ENCODE measurements at places on chromosomes 11 and 22.
A peak's percentile ranks its signal among the peaks of the same experiment; 100 is the strongest.

DNA sequence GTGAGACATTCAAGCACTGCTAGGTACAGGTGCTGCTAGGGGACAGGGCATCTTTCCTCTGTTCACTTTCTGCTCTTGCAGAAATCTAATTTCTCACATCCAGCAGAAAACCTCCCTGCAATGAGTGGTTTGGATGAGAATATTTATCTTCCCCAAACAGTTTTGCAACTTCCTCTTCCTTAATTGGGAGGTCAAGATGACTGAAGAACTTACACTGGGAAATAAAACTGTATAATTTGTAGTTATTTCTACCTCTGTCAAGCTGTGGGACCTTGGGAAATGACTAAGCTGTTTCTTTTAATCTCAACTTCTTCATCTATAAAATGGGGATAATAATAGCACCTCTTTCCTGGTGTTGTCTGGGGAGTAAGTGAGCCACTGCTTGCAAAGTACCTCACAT lies 69.8 kb downstream of the PRR5L start:
- DNase-seq: no peak

DNA sequence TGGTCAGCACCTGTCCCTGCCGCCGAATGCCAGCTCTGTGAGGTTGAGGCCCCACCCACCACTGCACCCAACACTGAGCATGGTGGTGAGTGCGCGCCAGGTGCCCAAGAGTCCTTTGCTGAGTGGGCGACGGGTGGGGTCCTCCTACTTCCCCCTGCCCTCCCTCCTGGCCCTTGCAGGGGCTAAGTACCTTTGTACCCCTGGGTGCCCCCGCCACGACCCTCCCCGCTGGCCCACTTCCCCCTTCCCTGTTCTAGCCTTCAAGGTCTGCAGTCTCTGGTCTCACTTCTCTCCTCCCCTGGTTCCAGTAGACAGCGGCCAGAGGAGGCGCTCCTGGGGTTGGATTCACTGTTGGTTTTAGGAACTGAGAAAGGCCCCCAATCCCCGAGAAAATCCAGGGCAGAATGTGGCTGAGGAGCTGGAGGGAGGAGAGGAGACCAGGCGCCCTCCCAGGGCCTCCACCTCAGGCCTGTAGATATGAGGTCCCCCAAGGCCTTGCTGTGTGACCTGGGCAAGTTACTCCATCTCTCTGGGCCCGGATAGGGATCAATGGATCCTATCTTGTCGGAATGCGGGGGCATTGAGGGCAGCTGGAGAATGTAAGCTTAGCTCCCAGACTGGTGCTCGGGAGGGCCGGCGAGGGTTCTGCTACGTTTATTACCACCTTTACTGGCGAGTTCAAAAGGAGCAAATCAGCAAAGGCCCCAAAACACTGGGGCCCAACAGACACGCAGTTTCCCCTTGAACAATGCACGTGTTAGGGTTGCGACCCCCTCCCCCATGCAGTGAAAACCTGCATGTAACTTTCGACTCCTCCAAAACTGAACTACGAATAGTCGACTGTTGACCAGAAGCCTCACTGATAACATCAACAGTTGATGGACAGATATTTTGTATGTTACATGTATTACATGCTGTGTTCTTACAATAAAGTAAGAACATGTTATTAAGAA lies 31.9 kb upstream of the SMIM38 start:
- no peak for DNase-seq

DNA sequence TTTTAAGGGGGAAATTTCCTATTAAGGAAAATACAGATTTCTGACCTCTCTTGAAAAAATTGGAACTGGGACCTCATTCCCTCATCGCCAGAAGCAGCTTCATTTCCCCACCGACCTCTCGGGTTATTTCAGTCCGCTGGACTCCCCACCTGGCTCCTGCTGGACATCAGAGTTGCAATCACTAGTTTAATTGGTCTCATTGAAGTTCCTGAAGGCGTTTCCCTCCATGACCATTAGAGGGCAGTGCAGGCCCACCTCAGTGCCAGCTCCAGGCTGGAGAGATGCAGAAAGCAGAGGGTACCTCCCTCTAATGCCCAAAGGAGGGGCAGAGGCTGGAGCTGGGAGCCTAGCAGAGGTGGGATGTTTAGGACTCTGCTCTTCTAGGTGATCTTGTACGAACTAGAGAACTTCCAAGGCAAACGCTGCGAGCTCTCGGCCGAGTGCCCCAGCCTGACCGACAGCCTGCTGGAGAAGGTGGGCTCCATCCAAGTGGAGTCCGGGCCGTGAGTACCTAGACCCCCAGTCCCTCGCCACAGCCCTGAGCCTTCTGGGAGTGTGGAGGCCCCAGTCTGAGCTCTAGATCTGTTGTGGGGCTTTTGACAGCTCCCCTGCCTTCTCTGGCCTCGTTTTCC lies 2.7 kb downstream of the CRYBB3 start:
- DNase-seq: no peak

DNA sequence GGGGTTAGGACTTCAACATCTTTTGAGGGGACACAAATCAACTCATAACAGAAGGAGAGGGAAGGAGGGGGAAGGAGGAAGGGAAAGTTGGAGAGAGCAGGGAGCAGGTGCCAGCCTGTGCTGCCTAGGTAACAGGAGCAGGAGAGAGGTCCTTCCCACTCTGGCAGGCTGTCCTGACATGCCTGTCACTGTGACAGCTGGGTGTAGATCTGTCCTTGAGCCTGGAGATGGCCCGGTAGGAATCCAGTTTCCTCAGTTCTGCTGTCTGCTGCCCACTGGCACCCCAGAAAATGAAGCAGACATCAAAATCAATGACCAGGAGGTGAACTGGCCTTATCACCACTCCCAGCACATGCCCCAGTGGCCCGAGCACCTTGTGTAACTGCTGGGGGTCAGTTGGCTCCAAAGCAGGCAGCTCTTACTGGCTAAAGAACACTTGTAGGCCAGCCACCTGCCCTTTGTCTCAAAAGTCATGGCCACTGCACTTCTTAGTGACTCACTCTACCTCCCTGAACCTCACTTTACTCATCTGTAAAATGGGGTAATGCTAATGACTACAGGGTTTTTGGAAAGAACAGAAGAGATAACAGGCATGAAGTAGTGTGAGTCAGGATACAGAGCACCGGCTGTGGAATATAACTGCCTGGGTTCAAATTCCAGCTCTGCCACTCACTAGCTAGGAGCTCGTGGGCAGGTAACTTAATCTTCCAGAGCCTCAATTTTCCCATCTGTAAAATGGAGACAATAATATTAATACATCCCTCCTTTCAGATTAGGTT lies 8.0 kb upstream of the TSPAN18 start:
- DNase-seq: no peak

- no peak for DNase-seq
These were observed 1.0 kb upstream of the TUBA8 start for GRCh38 chr22:18109410-18110193.

GRCh38 chr11:66546966-66547661 lies 411 bp downstream of the ACTN3 start:
- no peak for DNase-seq

DNA sequence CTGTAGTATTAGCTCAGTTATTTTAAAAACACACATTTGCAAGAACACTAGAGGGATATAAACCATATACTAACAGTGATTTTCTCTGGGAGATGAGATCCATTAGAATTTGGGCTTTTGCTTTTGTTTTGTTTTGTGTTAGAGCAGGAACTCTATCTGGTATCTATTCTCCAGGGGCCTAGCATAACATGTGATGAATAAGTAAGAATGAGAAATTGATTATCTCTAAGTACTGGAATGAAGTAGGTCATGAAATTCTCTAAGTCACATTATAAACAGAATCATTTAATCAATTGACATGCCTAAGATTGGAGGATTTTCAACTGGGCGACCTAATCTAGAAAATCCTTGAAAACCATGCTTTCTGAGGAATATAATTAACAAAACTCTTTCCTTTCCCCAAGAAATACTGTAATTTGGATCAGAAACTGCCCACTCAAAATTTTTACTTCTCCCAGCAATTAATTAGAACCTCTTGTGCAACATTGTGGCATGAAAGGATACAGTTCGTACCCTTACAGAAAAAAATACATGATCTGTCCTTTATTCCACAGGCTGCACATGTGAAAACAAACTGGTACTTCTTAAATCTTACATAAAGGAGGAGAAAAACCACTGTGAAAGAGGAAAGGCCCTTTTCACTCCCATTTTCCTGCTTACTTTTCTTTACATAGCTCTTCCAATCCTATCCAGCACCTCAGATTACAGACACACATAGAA lies 93.5 kb downstream of the MRTFA start:
- no peak for DNase-seq

- no peak for DNase-seq
These were observed 32.6 kb downstream of the MYO18B start for GRCh38 chr22:25774575-25775026.

- DNase-seq: no peak
These were observed 80.1 kb downstream of the LDLRAD3 start for GRCh38 chr11:36023922-36024321.

- no peak for DNase-seq
These were observed 18.4 kb upstream of the FTH1 start for GRCh38 chr11:61985869-61986268.

DNA sequence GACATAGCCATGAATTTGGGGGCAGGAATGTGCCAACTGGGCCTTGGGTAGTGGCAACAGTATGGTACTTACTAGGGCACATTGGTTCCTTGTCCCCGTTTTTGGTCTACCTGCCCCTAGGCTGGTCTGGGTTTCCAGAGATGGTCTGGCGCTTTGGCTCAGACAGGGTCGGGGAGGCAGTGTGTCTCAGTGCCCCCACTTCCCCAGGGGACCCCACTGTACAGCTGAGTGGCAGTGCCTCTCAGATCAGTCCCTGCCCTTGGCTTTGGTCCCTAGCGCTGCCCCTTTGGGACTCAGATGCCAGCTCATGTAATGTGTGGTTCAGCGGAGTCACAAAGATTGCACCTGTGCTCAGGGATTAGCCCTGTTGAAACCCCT lies 3.3 kb downstream of the RIC8A start:
- no peak for DNase-seq

DNA sequence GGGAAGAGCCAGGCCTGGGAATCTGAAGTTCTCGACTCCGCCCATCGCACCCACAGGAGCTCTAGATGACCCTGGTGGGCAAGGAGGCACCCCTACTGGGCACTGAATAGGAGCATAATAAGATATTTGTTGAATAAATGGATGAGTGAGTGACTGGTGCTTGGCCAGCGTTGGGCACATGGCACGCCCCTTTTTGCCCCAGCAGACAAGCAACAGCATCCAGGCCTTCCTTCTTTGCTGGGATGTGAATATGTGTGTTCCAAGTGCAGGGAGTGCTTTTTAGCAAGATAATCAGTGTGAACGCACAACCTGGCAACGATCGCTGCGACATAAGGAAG lies 443 bp upstream of the CELF1 start:
- no peak for DNase-seq

- DNase-seq: no peak
These were observed 49.3 kb downstream of the CHRDL2 start for GRCh38 chr11:74681686-74682651.

GRCh38 chr11:26580929-26581328 lies 8.9 kb upstream of the MUC15 start:
- no peak for DNase-seq

GRCh38 chr22:47215851-47216250 lies 453.4 kb downstream of the TBC1D22A start:
- no peak for DNase-seq

GRCh38 chr11:6703247-6704063 lies 20.3 kb upstream of the MRPL17 start:
- peak; percentile 19 for DNase-seq

DNA sequence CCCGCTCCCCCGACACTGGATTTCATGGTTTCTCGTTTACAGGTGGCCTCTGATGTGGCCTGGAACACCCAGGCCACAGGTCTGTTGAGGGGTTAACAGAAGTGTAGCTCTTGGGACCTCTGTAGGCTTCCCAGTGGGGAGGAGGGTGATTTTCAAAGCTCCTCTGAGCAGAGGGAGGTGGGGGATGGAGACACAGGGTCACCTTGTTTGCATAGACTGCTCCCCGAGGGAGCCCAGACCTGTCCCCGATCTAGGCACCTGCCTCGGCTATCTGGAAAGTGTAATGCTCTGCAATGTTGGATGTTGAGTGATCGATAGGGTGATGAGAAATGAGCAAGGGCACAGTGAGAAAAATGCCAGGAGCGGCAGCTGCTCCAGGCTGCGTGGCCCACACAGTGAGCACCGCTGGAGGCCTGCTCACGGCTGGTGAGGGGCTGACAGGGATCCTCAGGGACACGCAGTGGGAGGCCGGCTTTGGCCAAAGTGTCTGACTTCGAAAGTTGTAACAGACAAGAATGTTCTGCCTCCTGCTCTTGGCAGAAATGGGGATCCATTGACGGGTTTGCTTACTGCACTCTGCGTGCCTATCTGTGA lies 594.1 kb downstream of the BRD1 start:
- no peak for DNase-seq

DNA sequence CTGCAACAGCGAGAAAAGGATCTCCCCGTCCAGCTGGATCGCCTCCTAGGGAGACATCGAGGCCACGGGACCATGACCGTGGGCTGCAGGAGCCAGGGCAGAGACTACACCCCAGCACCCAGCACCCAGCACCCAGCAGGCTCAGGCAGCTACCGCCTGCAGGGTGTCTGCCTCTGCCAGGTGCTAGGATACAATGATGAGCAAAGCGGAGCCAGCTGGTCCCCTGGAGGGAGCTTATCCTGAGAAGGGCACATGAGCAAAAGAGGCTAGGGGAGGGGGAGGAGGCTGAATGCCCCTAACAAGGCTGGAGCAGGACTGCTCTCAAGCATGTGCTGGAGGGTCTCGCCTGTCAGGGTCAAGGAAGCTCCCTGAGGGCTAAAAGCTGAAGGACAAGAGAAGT lies 4.8 kb upstream of the CASTOR1 start:
- no peak for DNase-seq

DNA sequence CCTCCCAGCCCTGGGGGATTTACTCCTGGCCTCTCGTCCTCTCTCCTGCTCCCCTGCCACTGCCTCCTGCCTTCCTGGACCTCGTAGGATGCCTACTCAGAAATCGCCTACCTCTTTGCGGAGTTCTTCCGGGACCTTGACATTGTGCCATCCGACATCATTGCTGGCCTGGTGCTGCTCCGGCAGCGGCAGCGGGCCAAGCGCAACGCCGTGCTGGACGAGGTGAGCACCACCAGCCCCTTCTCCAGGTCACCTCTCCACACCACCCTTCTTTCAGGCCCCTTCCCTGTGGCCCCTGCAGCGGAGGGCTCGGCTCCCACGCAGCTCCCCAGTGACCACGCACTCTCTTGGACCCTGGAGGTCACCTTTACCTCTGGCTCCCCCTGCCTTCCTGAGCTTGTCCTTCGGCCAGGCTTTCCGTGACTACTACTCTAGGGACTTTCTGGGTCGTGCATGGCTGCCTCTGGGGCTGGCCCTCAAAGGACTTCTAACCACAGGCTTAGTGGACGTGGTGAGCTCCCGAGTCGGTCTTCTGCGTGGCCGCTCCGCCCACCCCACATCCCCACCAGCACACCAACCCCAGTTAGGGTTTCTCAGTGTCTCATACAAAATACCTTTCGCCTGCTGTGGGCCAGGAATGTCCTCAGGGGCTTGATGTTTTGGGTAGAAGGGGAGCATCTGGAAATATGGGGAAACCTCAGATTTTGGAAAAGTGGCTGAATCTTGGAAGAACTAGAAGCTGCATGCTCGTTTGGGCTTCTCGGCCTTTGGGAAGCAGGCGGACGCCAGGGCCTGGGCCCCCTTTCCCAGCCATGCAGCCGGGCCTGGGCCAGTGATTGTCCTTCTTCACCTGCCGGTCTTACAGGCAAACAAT lies 24.1 kb upstream of the MYRF start:
- DNase-seq: no peak

Measured in nucleus accumbens (tissue), 56 donors.